ENCODE measurements at places on chromosomes 11 and 22.

DNA sequence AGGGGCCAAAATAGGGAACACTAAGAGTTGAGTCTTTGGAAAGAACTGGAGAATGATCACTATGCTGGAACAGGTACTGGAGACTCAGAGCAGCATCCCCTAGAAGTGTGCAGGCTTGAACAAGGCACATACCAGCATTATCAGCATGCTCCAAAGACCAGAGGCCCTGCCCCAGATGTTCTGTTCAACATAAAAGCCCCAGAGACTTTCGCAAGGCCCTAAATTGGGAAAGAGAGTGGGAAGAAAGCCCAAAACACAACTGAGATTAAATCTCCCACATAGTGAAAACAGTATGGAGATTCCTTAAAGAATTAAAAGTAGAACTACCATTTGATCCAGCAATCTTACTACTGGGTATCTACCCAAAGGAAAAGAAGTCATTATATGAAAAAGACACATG, 9.4 kb downstream of the CNGA4 start:
- DNase-seq, result no peak

GRCh38 chr11:47991266-47991830, 11.0 kb downstream of the PTPRJ start:
- no peak for DNase-seq

- no peak for DNase-seq
These were observed 693 bp upstream of the LINC01488 start for GRCh38 chr11:69480547-69481392.

DNA sequence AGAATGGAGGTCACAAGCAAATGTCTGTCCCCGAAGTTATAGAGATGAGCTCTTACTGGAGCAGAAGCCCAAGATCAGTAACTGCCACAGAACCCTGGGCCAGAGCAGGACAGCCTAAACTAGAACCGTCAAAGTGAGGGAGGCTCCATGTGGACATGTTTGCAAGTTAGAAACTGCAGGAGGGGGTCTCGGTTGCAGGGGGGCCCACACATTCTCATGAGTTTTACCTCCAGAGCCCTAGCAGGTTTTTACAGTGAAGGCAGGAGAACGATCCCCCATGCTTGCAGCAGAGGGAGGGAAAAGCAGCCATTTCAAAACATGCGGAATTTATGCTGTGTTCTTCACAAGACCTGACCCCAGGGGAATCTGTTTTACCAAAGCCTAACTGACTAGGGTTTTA, 133.5 kb upstream of the B3GAT1 start:
- DNase-seq, result no peak

GRCh38 chr22:48445113-48445827, 1382.4 kb downstream of the BRD1 start:
- DNase-seq, result no peak

- DNase-seq, result peak; percentile 59
These were observed at the start of gene THY1 for GRCh38 chr11:119422809-119423508. Gene THY1, minus strand, starts transcription at chr11:119423172. Its CDS starts 2,267 bp downstream, at chr11:119420905.

DNA sequence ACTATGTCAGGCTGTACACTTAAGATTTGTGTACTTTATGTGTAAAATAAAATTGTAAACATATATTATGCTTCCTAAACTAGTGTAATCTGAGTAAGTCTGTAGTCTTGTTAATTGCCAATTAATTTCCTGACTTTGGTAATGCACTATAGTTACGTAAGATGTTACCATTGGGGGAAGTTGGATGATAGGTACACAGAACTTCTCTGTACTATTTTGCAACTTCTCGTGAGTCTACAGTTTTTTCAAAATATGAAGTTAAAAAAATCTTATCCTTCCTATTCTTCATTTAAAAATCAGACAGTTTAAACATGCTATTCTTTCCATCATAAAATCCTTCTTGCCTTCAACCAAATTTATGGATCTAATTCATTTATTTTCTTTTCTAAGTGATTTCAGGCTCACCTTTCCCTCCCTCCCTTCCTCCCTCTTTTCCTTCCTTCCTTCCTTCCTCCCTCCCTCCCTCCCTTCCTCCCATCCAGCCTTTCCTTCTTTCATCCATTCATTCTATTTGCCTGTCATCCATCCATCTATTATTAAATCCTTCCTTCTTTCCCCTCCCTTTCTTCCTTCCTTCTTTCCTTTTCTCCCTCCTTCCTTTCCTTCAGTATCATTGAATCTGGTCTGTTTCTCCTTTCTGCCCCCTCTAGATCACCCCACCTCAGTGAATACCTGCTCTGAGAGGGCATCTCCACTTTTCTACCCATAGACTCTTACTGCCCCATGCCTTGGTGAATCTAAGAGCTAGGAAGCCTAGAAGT, 22.1 kb upstream of the ASCC2 start:
- DNase-seq, result no peak

All from nucleus accumbens (tissue), 56 donors.